ENCODE measurements at places on chromosomes 16 and 17. TPM values are rescaled to one million over a fixed set of nuclear protein-coding genes. Genes with fewer than 3 reads are reported as not detected.

DNA sequence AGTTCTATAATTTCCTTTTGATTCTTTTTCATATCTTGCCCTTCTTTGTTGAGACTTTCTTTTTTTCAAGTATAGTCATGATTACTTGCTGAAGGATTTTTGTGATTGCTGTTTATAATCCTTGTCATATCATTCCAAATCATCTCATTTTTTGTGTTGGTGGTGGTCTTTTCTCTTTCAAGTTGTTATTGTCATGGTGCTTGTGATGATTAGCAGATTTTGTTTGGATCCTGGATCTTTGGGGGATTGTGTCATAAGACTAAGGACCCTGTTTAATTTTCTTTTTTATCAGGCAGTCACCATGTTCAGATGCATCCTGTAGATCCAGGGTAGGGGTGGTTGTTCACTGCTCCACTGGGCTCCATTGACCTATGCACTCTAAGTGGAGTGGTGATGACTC is 254.4 kb upstream of the FOXF1 start:
- no peak for DNase-seq

DNA sequence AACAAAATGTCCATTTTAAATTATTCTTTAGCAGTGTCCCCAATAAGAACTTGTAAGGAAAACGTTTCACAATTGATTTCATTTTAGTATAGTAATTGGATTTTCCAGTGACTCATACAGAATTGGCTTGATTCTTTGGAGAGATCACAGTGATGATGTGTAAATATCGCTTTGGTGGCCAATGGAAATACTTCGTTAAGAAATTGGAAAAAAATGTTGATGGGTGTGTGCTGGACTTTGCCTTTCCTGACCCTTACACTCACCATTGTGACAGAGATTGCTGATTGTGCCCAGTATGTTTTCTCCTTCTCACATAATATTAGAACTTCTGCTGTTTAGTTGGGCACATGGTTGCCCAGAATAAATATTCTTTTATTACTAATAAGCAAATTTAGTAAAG is 7.4 kb upstream of the EFCAB13 start:
- DNase-seq = no peak

GRCh38 chr17:2594722-2595599 is 1.5 kb downstream of the PAFAH1B1 start:
- no peak for DNase-seq

GRCh38 chr17:64024781-64025731 is 4.6 kb upstream of the ICAM2 start:
- no peak for DNase-seq

DNA sequence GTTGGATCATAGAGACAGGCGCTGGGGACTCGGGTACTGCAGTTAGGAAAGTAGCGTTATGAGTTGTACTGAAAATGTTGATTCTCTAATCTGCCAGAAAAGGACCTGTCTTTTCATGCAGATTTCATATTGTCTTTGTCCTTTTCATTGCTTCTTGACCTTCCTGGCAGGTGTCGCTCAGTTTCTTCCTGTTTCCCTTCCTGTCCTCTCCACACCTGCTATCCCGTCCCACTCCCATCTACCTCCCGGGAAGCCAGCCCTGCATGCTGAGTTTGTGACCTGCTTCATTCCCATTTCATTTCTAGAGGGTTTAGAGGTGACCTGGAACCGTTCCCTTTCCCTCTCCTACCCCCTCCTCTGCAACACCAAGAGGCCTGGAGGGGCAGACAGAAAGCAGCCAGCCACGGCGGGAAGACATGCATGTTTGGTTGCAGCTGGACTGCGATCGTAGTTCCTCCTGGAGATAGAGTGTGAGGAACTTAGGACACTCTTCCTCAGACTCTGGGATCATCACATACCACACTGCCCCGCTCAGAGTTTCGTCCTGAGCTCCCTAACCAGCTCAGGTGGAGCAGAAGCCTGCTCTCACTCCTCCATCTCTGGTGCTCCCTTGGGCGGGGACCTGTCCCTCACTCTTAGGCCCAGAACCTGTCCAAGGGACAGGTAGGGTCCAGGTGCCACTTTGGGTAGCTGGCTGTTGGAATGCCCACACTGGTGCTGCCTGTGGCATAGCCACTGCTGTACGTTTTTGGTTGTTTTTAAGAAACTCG is 23.9 kb upstream of the ARHGAP23 start:
- DNase-seq = no peak

DNA sequence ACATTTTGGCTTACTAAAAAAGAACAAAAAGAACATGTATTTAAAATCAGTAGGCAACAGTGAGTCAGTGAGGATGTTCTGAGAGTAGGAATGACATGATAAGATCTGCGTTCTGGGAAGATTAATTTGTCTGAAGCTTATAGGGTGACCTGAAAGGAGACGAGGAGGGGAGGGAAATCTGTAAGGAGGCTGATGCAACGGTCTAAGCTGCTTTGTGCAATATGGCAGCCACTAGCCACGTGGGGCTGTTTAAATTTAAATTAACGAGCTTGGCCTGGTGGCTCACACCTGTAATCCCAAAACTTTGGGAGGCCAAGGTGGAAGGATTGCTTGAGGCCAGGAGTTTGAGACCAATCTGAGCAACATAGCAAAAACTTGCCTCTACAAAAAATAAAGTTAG is 181.6 kb upstream of the CACNG3 start:
- DNase-seq = no peak

DNA sequence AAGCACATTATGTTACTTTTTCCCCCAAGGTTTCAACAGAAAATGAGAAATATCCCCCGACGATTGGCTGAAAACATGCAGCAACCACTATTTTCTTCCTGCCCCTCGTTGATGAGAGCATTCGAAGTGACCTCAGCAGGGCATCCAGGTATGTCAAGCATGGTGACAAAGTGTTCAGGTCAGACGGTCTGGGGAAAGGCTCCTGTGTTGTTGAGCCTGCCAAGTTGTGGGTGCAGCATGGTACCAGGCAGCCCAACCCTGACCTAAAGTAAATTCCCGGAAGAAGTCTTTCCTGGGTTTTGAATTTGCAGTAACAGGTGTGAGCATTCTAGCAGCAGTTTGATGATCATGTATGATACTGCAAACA is 51.7 kb upstream of the SEC14L1 start:
- no peak for DNase-seq

- no peak for DNase-seq
Observed at GRCh38 chr16:1145383-1146100, 7.4 kb upstream of the CACNA1H start.

- no peak for DNase-seq
Observed at GRCh38 chr16:73036074-73036826, 11.7 kb downstream of the ZFHX3 start.

DNA sequence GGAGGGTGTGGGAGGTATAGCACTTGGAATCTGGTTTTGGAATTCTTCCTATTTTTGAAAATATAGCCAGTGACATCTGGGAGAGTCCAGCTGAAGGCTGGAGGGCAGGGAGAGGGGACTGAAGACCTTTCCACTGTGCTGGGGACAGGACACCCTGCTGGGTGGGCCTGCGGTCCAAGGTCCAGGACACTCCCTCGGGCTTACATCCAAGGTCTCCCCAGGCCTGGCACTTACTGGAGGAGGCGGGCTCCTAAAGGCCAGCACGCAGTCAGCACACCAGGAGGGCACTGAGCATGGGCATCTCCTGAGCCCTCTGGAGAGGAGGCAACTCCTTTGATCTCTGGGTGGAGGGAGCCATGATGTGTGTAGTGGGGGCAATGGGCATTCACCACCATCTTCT is 35.5 kb upstream of the ETV4 start:
- no peak for DNase-seq

DNA sequence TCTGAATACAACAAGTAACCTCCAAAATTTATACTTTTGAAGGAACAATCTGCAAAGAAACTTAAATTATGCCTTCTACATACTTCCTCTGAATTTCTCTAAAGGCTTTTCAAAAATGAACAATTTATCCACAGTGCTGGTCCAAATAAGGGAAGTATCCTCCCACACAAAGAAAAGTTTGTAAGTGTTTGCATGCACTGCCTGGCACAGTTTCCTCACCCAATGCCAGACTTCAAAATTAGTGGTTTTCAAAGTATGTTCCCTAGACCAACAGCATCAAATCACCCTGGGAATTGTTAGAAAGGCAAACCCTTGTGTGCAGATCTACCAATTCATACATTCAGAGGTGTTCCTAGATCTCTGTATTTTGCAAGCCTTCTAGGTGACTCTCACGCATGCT is 82.5 kb downstream of the PCTP start:
- no peak for DNase-seq

- DNase-seq = peak; percentile 75
Observed at GRCh38 chr16:56637814-56638750, at the start of gene MT1A. Gene MT1A, plus strand, starts transcription at chr16:56638666. Its CDS starts 73 bp downstream, at chr16:56638739.

DNA sequence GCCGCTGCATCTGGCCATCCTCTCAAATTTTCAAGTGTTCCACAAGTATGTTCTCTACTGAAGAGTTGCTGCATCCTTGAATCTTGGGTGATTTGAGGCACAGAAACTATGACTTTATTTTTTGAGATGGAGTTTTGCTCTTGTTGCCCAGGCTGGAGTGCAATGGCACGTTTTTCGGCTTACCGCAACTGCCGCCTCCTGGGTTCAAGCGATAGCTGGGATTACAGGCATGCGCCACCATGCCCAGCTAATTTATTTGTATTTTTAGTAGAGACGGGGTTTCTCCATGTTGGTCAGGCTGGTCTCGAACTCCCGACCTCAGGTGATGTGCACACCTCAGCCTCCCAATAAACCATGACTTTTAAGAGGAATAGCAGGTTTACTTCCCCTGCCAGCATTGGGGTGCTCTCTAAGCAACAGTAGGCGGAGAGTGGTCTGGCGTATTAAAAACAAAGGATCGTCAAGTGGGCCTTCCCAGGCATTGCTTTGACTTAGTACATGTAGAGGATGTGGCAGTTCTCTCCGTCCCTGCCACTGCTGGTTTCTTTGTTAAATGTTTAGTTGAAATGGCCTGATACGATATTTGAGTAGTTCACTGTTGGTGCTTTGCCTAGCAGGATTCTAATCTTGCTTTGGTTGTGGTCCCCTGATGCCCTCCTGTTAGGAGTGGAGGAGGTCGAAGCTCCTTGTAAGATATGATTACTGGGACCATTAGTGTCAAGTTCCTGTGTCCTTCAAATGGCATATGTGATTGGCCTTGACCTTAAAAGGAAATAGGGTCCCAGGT is 9.5 kb downstream of the PYCARD start:
- DNase-seq = no peak

DNA sequence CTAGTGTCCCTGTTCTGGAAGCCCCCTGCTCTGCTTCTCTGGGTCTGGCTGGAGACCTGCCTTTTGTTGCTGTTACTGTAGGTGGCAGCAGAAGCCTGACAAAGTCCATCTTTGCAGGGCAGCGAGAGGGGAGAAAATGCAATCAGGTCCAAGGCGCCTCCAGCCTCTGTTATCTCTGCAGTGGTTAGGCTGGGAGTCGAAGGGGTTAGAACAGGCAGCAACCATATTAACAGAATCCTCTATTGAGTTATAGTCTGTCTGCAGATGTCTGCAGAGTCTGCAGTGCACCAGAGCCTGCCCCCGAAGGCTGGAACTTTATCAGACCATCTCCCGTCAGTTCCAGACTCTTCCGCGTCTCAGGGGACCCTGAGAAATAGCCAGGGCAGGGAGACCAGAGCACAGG is 404.9 kb upstream of the EEF2KMT start:
- no peak for DNase-seq

GRCh38 chr17:38508954-38509771 is 80.9 kb downstream of the ARHGAP23 start:
- peak; percentile 80 for DNase-seq

DNA sequence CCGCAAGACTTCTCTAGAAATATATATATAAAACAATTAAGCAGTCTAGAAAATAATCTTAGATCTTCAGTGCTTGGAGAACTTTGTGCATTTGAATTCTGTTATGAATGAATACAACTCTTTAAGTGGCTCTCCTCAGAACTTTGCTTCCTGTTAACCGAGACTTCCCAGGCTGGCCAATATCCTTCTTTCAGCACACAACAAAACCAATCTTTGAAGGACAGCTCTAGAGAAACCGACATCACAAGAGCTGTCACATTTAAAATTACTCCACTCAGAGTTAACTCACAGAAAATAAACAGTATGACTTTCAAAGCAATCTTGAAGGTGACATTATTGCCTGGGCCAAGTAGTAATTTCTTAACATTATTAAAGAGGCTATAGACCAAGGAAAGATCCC is 49.7 kb upstream of the ITGA2B start:
- no peak for DNase-seq

DNA sequence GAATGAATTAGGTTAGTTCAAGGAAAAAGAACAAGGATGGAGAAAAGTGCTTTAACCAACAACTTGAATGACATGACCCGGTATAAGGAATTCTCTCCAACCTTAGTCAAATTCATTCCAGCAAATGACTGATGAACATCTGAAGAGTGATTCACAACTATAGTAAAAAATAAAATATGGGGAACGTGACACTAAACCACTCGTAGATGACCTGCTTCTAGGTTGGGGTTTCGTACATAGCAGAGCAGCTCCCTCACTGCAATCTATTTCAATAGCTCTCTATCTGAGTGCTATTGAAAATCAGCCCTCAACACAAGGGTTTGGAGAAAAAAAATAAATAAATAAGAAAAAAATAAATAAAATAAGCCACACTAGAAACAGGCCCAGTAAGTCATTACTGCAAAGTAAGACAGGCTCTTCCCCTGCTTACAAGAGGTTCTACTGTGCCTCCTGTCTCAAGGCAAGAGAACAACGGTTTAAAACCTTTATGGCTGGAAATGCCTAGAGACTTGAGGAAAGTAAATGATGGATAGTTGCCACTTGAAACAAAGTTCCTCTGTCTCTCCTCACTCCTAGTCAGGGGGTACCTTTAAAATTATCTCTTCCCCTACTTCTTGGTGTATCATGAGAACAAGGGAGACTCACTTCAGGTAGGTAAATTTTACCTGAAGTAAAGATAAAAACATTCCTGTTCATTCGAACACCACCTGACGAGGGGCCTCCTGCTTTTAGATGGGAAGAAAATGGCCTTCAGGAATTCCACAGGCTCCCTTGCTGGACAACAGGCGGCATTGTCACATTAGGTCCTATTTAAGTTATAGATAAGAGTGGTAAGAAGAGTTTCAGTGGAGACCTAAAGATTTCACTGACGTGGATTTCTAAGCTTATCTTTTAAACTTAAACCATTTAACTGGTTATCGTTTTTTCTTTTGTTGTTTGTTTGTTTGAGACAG is 20.5 kb downstream of the COG7 start:
- DNase-seq = no peak

GRCh38 chr17:75755990-75756389 is 9.0 kb downstream of the GALK1 start:
- no peak for DNase-seq

GRCh38 chr17:44219108-44219615 is 313 bp downstream of the UBTF start:
- peak; percentile 62 for DNase-seq

CCL7 gene
- not detected for total RNA-seq

KRTAP9-4 gene
- not detected for total RNA-seq

TNS4 gene
- not detected for total RNA-seq

ZMYND15 gene
- total RNA-seq = 0.67 TPM

EVPL gene
- total RNA-seq = not detected

VASN gene
- total RNA-seq = 22.7 TPM
